AG04450 (cell line): ENCODE measurements at places on chromosomes 12 and 14.

DNA sequence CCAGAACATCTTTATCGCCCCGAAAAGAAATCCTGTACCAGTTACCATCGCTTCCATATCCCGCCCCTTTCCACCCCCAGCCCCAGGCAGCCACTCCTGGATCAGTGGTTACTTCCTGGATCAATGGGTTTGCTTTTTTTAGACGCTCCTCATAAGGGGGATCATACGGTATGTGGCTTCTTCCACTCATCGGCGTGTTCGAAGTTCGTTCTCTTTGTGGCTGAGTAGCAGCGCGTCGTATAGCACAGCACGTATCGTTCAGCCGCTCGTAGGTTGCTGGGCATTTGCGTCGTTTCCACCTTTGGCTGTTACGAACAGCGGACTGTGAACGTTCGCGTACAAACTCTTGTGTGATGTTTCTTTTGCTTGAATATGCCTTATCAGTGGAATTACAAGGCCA, 1.8 kb downstream of the NOC4L start:
- no peak for DNase-seq

- DNase-seq: peak; percentile 21
Measured at GRCh38 chr12:24425601-24425970, 476.1 kb upstream of the SOX5 start.

DNA sequence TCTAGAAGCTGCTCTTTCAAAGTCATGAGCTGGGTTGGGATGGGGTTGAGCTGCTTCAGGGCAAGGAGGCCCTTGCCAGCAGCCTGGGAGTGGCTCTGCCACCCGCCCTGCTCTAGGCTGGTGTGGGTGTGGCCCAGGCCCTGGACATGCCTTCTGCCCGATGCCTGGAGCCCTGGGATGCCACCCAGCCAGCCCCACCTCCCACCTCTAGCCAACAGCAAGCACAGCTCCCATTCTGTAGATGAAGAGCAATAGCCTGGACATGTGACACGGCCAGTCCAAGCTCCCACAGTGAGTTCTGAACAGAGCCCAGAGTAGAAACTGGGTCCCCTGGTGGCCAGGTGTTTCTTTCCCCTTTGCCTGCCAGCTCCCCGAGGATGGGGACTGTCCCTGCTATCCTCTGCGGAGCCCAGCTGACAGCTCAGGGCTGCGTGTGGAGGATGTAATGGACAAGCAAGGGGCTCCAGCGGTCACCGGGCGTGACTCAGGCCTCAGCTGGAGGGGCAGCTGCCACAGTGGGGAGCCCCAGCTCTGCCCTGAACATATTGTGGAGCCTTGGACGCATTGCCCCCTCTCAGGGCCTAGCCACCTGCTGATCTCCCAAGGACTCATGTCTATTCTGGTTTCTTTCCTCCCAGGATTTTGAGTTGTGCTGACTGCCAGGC, 165.2 kb downstream of the TSPAN9 start:
- DNase-seq: no peak

DNA sequence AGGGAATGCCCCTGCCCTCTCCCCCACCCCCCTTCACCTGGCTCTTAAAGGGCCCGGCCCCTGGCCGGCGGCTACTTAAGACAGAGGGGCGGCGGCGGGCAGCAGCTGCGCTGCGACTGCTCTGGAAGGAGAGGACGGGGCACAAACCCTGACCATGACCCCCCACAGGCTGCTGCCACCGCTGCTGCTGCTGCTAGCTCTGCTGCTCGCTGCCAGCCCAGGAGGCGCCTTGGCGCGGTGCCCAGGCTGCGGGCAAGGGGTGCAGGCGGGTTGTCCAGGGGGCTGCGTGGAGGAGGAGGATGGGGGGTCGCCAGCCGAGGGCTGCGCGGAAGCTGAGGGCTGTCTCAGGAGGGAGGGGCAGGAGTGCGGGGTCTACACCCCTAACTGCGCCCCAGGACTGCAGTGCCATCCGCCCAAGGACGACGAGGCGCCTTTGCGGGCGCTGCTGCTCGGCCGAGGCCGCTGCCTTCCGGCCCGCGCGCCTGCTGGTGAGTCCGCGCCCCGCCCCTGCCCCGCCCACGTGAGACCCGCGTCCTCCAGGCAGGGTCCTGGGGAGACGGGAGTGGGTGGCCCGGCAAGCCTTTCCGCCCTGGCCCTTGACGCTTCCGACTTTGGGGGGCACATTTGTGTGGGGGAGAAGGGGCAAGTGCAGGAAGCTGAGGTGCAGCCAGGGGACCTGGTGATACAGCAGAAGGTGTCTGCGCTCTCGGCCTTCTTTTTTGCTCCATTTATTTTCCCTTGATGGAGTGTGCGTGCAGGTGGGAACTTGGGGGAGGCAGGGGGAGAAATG, at the start of gene IGFBP6:
Gene IGFBP6 (plus strand): TSS at position 104 of the 790 bp plus-strand sequence. CDS start 51 bp downstream, at position 155.
- no peak for DNase-seq

GRCh38 chr14:96516351-96516750, 14.2 kb downstream of the PAPOLA start:
- no peak for DNase-seq

DNA sequence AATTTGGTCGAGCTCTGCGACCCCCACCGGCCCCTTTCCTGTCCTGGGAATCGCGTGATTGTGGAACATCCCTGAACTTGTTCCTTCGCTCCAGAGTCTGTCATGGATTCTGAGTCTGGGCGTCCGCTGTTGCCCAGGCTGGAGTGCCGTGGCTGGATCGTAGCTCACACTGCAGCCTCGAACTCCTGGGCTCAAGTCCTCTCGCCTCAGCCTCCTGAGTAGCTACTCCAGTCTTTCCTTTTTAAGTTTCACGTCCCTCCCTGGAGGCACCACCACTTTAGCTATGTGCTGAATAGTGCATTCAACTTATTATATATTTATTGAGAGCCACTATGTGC, 698 bp downstream of the ACOT6 start:
- DNase-seq: no peak

GRCh38 chr14:91416744-91417119, 888 bp downstream of the CCDC88C start:
- DNase-seq: no peak

DNA sequence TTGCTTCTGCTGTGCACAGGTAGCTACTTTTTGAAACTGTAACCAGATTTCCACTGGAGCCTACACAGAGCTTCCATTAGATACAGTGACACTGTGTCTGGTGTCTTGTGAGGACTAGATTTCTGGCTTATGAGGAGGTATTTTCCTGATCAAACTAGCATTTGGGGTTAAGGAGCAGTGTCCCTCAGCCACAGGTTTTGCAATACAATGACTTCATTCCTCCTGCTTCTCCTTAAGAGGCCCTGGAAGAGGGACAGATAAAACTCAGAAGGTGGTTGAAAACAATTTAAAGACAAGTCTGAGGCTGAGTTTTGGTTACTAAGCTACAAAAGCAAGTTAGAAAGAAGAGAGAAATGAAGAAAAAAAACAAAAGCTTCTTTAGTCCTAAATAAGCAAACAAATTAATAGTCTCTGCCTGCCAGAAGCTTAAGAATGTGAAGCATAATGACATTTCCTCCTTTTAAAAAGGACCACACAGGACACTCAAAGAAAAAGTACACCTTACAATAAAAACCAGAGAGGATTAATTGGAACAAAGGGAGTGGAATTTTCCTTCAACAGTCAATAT, 53.0 kb downstream of the PKP2 start:
- no peak for DNase-seq

DNA sequence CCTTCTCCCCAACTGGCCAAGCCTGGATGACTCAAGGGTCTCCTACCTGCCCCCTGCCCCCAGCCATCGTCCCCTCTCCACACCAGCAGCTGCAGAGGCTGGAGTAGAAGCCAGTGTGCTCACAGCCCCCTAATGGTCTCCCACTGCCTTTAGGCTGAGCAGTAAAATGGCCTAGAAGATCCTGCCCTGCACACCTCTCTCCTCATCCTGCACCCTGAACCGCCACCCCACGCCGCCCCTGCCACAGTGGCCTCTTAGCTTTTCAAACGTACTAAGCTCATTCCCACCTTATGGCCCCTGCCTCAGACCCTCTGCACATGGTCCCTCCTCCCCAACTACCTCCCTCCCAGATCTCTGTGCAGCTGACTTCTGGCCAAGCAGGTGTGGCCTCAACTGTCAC, 46.3 kb downstream of the RBM19 start:
- DNase-seq: no peak

DNA sequence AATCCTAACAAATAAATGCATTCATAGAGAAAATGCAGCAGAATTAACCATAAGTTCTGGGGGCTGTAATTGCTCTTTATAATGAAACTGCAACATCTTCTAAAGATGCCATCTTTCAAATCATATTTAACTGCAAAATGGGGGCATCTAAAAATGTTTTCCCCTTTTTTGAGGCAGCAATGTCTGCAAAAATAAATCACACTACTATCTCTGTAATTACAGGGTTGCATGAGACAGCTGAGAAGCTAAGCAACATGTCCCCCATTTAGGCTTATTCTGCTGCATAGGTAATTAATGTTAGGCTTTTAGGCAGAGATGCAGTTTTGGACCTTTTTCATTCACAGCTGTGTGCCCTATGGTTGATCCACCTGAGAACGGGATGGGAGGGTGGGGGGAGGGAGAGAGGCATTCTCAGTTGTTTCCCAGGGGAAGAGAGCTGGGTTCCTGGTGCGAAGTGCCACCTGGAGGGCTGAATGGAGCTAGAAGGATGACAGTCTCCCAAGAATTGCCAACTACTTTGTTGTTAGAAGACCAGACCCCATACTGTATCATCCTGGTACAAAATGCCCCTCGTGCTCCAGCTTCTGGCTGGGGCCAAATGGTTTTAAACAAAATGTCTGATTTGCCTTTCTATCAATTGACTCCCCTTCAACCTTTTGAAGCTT, 154.2 kb downstream of the APAF1 start:
- no peak for DNase-seq
